ENCODE measurements at places on chromosomes 2 and 18.

DNA sequence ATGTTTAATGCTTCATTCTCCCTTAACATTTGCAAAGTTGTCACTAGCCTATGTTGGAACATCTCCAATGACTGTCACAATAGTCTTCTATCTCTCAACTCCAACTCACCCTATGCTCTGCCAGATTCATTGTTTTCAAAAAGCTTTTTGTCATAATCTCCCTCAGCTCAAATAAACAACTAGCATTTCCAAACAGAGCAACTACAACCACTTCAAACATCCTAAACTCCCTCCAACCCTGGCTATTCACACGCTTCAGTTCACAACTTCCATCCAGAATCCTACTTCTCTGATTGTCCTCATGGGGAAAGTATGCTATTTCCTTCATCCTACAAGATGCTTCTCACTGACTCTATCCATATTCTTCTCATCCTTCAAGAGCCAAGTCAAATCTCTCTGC is 139.2 kb upstream of the VRK2 start:
- DNase-seq: no peak

DNA sequence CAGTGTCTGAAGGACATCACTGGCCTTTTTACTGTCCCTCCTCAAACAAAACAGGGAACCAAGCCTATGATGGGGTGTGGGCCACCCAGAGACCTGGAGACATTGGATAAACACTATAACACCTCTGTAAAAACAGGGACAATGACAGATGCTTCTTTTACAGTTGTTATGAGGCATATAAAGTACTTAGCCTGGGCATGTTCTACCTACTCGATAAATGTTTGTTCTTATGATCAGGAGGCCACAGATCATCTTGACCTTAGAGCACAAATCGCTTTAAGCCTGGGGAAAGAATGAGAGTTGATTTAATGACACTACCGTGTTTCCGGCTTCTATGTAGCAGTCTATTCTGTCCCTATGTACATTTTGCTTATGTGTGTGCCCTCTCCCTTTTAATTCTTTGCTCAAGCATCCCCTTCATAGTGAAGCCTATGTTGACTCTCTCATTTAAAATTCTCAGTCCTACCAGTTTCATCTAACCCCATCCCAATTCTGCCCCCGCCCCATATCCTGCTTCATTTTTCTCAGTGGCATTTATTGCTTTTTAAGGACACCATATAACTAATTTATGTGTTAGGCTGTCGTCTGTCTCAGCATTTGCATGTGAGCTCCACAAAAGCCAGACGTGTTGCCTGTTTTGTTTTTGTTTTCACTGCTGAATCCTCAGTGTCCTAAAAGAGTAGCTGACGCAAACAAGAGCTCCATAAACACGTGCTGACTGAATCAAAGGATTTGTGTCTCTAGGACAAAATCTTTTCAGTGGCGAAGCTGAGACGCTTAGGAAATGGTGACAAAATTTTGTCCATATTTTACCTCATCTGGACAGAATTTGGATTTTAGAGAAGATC is 182.3 kb upstream of the ST6GAL2 start:
- DNase-seq: no peak

DNA sequence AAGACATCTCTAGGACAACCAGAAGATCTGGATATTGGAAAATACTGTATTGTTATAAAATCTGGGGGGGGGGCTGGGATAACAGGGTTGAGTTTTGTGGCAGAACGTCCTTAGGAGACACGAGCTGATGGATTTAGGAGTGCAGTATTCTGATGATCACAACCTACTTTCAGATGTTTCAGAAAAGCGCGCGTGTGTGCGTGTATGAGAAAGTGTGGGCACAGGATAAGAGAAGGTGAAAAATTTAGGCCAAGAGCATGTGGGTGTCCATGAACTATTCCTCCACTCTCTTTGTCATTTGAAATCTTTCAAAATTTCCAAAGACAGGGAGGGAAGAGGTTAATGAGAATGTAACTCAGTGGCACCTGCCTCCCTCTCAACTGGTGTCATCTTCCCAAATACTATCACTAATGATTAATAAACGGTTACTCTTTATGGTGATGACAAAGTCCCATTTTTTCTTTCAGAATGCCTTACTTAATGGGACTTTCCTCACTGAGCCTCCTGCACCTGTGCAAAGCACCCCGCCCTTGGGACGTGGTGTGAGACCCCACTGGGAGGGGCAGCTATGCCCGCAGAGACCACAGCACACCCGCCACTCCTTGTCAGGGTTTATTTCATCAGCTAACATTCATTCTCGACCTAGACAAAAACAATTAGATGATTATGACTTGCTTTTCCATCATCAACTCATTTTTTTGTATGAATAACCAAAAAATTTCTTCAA is 53.6 kb downstream of the HS6ST1 start:
- no peak for DNase-seq

DNA sequence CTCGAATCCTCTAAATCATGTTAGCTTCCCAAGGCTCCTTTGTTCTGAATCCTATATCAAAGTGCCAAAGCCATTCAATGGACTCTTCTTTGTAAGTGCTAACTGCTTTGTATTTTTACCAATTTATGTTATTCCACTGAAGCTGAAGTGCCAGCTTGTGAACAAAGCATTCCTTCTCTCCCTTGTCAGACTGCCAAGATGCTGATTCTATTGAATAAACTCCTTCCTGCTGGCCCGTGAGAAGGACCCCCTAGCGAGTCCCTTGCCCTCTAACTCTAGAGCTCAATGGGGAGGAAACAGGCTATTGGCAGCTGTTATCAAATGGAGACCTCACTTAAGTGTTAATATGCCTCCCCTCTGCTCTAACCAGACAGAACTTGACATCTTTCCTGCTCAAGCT is 1097.9 kb upstream of the CNTNAP5 start:
- DNase-seq: no peak

- no peak for DNase-seq
Observed at GRCh38 chr18:7671105-7671504, 104.0 kb downstream of the PTPRM start.

GRCh38 chr2:150292807-150293206 is 194.7 kb downstream of the RND3 start:
- DNase-seq: no peak

DNA sequence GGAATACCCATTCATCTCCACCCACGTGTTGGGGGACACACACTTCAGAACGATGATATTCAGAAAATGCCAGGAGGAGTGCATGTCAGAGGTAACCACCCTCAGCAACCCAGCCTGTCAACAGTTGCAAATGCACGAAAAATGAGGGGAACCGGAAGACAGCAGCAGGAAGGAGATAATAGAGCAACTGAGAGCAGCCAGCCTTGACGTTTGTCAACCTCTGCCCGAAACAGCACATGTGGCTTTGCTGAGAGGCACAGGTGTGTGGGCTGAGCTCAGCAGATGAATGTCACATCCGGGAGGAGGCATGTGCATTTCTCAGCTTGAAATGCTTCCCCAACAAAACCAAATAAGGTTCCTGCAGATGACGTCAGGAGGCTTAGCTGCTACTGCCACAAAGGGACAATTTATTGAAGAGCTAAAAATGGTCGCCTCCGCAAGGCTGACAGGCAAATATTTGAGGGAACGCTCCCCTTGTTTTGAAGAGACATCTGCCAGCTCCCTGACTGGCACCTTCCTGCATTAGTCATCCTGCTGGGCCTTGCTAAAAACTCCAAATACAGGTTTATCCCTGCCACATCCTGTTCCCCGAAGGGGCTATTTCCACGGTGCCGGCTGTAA is 419.0 kb downstream of the NBAS start:
- no peak for DNase-seq

- no peak for DNase-seq
Observed at GRCh38 chr2:84896567-84896966, 8.9 kb upstream of the TMSB10 start.

DNA sequence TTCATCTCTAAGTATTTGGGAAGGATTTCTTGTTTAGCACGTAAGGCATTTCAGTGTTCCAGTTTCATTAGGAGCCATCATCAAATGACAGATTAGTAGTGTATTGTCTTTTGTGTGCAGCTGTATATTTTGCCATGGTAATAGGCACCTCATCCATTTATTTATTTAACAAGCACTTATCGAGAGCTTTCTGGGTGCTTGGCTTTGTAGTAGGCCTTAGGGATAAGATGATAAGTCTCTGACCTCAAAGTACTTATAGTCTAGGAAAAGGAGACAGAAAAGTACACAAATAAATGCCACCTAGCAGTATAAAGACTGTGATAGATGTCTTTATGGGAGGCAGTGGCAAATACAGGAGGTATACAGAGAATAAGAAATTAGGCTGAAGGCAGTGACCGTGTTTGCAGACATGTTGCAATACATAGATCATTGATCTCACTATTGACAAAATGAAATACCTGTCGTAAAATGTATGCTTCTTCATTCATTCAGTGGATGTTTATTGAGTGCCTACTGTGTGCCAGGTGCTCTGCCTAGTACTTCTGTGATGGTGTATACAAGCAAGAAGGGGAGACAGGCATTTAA is 265.9 kb downstream of the SETBP1 start:
- DNase-seq: no peak

DNA sequence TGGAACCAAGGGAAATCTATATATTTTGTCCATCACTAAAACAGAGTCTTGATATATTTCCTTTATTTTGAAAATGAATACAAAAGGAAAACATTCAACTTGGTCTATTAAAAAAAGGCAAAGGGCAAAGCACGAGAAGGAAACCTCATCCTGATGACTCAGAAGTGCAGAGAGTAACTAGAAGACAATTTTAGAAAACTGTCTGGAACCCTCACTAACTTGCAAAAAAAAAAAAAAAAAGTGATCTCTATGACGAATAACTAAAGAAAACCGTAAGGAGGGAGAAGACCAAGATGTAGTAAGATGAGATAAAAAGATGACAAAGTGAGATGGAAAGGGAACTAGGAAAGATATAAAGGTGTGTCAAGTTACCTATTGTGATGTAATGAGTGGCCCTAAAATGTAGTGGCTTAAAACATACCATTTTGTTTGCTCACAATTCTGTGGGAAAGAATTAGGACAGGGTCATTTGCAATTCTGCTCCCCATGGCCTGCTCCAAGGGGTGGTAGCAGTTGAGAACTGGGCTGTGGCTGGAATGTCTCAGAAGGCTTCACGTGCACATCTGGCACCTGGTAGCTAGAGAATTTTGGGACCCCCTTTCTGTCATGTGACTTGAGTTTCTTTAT is 303.0 kb downstream of the DYSF start:
- DNase-seq: no peak

- no peak for DNase-seq
Observed at GRCh38 chr2:196372811-196373664, 201.7 kb upstream of the STK17B start.

- DNase-seq: no peak
Observed at GRCh38 chr2:230872151-230872967, 7.6 kb downstream of the ITM2C start.

- no peak for DNase-seq
Observed at GRCh38 chr2:143816916-143817315, 687.7 kb downstream of the ARHGAP15 start.

DNA sequence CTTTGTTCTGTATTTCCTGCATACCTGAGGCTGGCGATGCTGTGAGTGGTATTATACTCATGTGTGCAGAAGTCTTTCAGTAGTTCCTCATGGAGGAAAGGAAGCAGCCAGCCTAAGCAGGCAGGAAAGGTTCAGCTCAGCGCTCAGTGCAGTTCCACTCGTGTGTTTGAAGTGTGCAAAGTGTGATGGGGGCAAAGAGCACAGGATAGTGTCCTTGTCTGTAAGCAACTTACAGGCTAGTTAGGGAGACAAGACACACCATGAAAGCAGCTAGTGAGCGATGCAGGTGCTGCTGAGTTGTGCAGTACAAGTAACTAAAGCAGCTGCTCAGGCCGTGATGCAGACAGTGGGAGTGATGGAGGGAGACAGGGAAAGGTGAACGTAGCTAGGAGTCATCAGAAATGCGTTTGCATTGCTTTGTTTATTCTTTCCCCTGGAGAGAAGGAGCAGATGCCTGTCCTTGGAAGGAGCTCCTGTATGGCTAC is 146.2 kb downstream of the LDLRAD4 start:
- DNase-seq: no peak

DNA sequence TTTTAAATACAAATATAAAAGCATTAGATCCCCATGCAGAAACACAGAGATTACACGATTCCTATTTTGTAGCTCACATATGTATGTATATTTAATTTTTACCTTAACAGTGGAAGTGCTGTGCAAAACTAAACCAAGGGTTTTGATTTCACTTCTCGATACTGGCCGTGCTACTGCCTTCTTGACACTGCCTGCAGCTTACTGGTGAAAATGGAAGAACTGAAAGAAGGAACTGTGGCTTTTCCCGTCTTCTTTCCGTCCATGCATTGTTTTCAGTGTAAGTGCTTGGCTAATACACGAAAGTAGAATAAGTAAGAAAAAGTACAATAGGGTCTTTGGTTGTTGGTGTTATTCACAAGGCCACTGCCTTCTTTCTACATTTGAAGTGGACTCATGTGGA is 129.5 kb downstream of the NDUFA10 start:
- no peak for DNase-seq

GRCh38 chr2:15570104-15570503 is 9.0 kb upstream of the NBAS start:
- DNase-seq: no peak

- DNase-seq: no peak
Observed at GRCh38 chr2:136386046-136386445, 268.1 kb upstream of the CXCR4 start.

DNA sequence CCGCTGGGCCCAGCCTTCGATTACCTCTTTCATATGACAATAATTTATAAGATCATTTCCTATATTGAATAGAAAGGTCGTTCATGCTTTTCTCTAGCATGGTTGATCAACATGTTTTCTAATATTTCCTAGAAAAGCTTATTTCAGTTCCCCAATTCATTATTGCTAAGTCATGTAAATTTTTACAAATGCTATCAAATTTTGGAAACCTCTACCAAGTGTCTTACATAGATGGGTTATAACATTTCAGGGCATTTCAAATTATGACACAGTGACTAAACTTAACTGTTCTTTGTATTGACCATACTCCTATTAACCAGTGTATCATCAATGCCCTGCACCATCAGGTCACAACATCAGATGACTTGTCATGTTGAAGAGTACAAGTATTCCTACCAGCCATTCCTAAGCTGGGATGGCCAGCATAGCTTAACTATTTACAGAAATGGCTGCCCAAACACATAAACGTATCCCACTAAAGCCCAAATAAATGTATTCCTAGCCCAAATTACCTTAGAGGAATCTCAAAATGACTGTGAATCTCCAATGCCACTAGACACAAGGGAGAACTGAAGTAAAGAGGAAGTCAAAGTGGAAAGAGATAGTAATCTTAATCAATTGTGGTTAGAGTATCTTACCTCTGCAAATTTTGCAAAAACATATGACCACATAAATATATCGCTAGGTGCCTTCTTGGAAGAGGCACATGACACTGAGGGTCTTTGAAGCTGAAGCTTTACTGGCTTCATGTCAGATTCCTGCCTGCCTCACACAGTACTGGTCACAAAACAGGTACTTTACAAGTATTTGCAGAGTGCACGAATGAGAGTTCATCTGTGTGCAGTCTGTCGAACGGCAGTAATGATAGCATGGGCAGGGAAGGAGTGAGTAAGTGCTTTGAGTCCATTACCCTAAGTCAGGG is 87.3 kb upstream of the TLK1 start:
- no peak for DNase-seq

GRCh38 chr2:907706-908105 is 42.9 kb upstream of the SNTG2 start:
- DNase-seq: no peak

- DNase-seq: no peak
Observed at GRCh38 chr18:24089515-24090337, 49.1 kb upstream of the CABYR start.

GRCh38 chr2:202032846-202033316 is 774 bp upstream of the FZD7 start:
- DNase-seq: no peak
